Epithelial cell of proximal tubule (primary cell): ENCODE measurements at places on chromosomes 3 and 15. TPM values are rescaled to one million over a fixed set of nuclear protein-coding genes. Genes with fewer than 3 reads are reported as not detected.

DNA sequence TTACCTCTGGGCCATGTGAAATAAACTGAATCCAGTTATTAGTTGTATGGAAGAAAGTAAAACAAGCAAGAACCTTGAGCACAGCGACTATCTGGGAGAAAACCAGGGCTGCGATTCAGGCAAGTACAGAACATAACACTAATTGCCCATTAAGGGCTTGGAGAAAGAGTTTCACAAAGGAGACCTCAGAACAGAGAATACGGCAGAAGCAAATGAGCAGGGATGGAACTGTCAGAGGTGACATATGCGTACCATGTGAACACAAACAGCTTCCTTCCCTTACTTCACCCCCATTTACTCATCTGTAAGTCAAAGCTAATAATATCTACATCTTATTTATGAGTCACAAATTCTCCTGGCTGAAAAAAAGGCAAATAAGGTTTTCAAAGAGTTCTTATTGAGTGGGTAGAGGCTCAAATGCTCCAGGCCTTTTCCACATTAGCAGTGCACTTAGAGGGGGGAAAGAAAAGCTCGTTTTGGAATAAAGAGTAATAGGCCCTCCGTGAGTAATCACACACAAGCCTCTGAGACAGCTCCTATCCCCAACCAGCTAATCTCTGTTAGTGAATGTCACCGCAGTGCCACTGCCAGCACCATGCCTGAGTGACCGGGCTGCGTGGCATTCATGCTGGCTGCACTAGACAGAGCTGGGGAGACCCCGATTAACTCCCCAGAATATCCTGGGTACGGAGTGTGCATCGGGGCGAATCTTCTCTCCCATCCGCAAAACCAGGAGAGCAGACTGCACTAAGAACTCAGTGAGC is 2.6 kb downstream of the PCSK6 start:
- no peak for DNase-seq

Gene FGD5
- 0.06 TPM in 1 of 2 replicates, not detected in the other for total RNA-seq

DNA sequence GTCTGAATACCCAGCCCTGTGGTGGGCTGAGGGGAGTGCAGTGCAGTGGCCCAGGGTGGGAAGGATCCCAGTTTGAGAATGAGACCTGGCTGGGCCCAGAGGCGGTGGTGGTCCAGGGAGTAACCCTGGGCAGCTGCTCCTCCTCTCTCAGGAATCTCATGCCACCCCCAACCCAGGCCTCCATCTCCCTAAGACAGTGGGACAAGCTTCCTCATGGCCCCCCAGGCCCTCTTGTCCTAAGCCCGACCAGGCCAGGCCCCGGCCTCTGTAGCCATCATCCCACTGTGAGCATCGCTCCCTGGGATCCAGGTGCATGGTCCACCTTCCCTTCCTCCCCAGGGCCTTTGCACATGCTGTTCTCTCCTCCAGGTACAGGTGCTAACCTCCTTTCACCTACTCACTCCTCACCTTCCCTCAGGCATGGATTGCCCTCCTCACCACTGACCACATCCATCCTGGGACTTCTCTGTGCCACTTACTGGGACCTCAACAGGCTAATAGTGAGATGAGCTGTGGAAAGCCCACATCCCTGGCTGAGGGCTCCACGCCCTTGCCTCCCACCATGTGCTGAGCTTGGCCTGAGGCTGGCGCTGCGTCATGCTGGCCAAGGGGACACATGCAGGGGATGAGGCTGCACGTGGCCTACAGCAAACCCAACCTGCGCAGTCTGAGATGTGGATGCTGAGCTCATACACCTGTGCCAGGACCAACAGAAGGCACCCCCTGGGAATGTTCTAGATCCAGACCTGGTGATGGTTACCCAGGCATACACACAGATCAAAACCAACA is 9.9 kb downstream of the CHDH start:
- no peak for DNase-seq

DNA sequence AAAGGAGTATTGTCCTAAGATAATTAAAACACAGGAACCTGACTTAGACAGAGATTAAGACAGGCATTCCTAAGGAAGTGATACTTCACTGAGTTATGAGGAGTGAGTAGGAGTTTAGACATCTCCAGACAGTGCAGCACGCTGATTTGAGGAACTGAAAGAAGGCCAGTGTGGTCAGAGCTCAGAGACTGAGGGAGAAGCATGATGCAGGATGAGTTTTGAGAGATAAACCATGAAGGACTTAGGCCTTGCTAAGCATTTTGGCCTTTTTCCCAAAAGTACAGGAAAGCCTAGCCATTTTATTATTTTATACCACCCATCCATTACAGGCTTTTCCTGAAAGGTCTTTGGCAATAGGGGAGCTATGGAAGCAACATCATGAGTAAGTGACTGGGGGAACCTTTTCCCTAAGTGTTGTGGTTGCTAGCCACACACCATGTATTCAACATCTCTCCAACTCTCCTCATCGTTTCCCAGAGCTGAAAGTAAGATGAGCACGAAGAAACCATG is 375.6 kb upstream of the TPRG1 start:
- no peak for DNase-seq

DNA sequence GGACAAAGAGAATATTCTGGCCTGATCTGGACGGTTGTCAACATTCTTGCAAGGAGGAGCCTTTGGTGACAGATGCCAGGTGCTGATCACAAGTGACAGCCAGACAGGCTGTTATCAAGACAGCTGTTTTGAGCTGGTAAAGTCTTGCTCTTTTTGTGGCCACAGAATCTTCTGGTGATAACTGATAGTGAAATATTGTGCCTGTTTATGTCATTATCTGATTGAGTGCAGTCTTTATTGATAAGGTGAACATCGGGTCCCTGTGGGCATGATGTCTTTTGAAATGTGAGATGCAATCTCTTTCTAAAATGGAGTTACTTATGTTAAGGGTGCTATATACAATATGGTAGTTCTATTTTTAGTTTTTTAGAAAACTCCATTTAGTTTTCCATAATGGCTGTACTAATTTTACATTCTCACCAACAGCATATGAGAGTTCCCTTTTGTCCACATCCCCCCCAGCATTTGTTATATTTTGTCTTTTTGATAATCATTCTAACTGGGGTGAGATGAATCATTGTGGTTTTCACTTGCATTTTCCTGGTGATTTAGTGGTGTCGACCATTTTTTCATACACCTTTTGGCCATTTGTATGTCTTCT is 10.7 kb downstream of the CEP63 start:
- no peak for DNase-seq

DNA sequence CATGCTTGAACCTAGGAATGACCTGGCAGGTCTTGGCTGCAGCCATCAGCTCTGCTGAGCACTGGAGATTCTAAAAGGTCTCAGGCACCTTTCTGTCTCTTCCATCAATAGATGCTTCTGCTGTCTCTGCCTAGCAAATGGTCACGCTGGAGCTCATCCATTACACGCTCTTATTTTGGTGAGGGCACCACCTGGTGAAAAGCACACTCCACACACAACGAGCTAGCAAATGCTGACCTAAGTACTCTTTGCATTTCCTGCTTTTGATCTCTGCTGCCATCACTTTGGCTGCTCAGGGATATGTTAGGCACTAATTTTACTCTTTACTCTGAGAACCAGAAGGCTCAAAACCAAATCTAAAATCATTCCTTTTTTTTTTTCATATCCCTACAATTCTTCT is 91.3 kb downstream of the RAB11A start:
- DNase-seq: no peak

Gene PXYLP1
- 11.4 and 12.4 TPM in 2 replicates for total RNA-seq

DNA sequence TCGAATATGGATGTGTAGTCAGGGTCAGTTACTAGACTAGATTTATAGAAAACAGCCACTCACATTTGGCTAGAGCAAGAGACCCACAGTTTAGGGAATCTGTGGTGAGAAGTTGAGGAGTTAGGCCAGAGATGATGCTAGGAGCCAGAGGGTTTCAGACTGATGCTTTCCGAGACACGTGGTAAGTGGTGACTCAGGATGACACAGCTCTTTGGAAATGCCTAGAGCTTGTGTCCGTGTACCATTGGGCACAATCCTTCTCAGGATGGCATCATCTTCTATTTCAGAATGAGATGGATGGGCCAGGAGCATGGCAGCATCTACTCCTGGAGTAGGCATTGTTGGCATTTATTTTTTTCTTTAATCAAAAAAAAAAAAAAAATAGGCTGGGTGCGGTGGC is 28.5 kb downstream of the PTPRG start:
- DNase-seq: peak; percentile 29

GRCh38 chr3:79032686-79033318 is 735.0 kb downstream of the ROBO1 start:
- no peak for DNase-seq

GRCh38 chr3:122458992-122459391 is 43.1 kb upstream of the WDR5B start:
- no peak for DNase-seq

Gene TTC21A
- 0.58 and 0.86 TPM in 2 replicates for total RNA-seq

- DNase-seq: no peak
These were observed 323.9 kb upstream of the IGF1R start for GRCh38 chr15:98324341-98324970.

DNA sequence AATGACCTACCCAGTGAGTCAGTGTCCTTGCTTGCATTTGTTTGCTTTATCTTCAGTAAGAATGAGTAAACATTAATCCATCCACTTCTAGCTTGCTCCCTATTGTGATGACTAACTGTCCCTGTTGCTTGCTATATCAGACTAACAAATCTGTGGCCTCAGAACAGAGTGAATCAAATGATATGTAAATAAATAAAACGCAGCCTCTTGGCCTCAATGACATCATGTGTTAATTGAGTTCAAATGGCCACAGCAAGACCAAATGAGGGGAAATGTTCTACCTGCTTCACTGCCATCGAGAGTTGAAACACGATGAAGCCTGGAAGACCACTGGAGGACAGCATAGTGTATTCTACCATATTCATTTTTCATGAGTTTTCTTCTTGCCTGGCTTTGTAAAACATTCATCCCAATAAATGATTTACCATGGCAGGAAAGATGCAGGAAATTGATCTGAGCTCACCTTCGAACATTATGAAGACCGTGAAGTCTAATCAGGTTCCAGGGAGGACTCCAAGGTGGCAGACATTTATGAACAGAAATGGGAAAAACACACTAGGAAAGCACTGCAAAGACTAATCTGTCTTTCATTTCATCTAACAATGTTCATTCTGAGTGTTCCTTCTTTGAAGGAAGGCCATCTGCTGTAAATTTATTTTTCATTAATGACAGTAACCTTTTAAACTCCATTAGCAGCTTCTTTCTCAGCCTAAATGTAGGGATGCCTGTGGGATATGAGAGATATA is 1144.5 kb downstream of the TUSC7 start:
- DNase-seq: peak; percentile 73

- no peak for DNase-seq
These were observed 311.3 kb downstream of the SLC9A9 start for GRCh38 chr3:143536817-143537535.

Gene ESYT3
- total RNA-seq: 0.87 and 2.2 TPM in 2 replicates

DNA sequence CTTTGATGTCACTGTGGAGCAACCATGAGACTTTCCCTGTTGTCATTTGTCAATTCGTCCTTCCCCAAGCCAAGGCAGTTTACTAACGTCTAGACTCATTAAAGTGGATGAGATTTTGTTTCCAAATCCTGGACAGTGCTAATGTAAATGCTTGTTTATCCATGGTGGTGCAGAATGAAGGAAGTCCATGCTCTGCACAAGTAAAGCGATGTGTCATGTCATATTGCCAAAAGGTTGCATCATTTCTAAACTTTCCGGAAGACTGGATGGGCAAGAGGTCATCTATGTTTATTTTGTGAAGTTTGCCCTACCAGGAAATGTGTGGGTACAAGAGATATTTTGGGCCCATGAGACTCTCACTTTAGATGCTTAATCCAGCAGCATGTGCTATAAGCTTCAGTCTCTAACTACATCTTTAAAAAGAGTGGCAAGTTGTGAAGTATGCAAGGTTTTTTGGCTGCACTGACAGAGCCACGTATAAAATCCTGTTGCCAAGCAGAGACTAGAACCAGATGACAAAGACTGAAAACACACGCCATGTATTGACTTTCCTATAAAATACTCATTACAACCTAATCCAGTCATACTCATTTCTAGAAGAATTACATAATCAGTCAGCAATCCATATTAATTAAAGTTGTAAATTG is 72.1 kb upstream of the FNDC3B start:
- DNase-seq: peak; percentile 70
